ENCODE measurements at places on chromosomes 5 and 9.

- no peak for DNase-seq
These were observed 33.8 kb downstream of the NEUROG1 start for GRCh38 chr5:135501965-135502364.

GRCh38 chr9:95511616-95511931, 5.2 kb downstream of the PTCH1 start:
- DNase-seq, result no peak

DNA sequence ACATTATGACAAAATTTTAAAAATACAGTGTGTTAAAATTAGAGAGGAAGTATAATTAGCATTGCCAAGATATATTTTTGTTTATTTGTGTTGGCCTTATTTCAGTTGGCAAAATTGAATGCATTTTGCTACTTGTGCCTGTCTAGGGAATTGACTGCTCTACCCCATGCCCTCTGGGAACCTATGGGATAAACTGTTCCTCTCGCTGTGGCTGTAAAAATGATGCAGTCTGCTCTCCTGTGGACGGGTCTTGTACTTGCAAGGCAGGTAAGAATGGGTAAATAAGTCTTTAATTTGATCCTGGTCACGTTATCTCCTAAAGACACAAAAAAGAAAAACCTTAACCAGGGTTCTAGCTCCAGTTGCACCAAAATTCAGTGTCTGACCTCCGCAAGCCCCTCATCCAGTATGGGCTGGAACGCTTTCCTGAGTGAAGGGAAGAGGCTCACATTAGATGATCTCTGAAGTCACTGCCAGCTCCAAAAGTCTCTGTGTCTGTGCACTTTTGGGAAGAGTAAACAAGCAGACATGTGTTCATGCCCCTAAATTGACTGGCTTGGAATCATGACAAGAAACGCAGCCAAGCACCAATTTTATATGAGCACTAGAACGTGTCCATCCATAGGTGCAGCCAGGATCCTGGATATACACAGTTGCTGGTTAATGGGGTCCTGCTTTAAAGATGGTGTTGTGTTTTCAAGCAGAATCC, 98.3 kb upstream of the PRRC1 start:
- no peak for DNase-seq

DNA sequence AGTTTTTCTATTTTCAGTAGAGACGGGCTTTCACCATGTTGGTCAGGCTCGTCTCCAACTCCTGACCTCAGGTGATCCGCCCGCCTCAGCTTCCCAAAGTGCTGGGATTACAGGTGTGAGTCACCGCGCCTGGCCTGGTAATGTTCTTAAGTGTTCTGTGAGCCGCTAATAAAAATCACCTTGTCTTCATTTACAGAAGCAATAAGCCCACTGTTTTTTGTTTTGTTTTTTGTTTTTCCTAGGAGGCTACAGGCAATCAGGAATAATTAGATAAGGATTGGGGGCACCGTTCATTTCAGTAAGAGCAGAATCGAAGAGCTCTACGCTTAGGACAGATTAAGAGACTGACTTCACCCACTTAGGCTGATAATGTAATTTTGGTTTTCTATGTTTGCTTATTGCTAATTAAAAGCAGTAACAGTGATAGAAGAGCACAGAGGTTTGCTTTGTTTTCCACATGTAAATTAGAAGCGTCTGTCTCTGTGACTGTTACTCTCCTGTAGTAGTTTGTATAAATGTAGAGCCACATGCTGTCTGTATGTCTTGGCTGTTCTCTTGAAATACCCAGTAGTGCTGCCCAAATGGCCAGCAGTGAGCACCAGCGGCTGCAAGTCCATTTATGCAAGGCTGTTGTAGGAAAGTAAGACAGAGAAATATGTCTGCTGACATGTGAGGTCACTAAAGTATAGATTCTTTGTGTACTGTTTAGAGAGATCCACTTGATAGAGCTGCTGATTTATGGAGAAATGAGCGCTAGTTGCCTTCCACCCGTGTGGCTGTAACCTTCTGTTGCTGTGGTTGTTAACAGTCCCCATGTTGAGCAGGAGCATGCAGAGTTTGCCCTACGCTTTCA, 30.5 kb downstream of the TRIO start:
- DNase-seq, result no peak

DNA sequence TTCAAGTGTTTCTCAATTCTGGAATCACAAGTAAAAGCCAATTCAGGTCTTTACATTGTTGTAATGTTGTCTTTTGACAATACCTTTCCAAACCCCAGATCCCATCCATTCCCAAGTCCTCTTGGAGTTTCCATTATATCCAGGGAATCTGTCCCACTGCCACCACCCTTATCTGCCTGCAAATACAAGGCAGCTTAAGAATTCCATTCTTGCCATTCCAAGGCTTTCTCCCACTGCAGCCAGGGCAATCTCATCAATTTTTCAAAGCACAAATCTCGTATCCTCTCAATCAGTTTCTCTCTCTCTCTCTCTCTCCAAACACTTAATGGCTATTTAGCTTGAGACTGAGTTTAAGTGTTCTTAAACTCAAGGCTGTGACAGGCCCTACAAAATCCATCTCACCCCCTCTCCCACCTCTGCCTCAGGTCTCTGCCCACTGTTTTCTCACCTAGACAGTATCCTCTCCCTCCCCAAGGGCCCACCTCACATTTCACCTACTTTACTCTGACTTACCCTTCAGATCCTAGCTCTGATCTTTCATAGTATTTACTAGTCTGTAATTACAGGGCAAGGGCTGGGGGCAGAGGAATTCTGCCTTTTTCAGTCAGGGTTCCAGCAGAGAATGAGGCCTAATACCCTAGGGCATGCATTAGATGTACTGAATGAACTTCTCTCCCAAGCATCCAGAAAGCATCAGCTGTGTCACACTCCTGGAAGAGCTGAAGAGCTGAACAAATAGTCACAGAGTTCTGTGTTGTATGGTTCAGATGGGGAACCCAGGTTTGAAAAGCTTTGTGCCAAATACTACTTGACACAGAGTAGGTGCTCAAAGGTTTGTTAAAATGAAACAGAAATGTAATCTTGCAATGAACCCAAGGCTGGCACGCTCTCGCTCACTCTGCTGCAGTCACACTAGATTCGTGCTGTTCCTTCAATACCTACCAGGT, 46.0 kb downstream of the RAPGEF1 start:
- DNase-seq, result no peak

GRCh38 chr5:2193142-2193541, 310.4 kb upstream of the IRX4 start:
- no peak for DNase-seq

DNA sequence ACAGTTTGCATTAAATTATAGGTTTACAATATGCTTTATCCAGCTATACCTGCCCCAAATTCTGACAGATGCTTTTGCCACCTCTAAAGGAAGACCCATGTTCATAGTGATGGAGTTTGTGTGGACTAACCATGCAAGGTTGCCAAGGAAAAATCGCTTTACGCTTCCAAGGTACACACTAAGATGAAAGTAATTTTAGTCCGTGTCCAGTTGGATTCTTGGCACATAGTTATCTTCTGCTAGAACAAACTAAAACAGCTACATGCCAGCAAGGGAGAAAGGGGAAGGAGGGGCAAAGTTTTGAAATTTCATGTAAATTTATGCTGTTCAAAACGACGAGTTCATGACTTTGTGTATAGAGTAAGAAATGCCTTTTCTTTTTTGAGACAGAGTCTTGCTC, 41.0 kb downstream of the FXN start:
- DNase-seq, result no peak

DNA sequence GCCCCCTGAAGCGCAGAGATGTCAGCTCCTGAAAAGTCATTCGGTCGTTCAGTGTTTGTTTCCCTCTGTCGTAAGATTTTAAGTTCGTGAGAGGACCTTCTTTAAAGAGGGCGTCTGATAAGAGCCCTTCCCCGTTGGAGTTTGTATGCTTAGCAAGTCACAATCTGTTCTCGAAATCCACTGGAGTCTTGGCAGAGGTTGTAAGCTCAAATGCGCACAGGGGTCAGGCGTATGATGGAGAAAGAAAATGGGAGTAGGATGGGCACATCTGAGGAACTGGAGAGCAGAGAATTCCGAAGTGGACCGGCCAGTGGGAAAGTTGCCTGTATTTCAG, 710 bp downstream of the HSD17B4 start:
- peak; percentile 13 for DNase-seq

GRCh38 chr9:132168347-132168746, 6.5 kb downstream of the NTNG2 start:
- peak; percentile 42 for DNase-seq
